ENCODE measurements at places on chromosomes 6 and 20.

DNA sequence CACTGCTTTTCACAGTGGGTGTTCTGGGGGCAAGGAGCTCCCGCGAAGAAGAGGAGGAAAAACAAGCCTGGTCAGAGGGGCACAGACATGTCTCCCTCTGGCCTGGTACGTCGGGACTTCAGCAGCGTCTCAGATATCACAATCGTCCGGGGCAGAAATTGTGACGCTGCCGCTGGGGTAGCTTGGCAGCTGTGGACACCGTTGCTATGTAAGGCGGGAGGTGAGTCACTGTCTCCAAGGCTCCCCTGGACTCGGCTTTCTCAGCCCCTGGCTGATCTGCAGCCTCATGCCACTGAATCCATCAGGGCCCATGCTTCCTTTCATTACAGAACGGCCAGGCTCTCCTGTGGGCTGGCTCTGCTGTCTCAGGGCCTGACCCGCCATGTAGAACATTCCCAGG is 98.7 kb downstream of the SULF2 start:
- no peak for DNase-seq

DNA sequence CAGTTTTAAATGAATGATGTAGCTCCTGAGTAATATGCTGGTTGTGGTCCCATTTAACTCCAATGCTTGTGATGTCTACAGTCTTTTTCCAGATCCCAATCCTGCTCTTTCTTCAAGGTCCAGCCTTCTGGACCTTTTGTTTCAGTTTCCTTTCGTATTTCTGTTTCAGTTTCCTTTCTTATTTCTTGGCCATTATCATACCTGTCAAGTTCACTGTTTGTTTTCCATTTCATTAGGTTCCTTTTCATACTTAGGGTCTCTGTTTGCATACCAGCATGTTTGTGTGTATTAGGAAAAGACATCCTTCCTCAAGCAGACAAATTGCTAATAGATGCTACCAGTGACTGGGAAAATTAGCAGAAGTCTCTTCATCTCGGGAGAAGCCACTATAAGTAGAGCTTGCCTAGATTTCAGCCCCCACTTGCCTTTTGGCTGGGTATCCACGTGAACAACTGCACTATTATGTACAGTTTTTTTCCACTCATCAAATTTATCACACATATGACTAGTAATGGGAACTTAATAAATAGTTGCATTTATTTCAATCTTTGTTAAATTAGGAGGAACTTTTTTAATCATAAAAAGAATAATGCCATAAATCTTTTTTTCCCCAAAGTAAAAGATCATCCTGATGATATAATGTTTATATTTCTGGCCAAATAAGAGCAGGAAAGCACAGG is 583.4 kb downstream of the BCKDHB start:
- DNase-seq, result no peak

DNA sequence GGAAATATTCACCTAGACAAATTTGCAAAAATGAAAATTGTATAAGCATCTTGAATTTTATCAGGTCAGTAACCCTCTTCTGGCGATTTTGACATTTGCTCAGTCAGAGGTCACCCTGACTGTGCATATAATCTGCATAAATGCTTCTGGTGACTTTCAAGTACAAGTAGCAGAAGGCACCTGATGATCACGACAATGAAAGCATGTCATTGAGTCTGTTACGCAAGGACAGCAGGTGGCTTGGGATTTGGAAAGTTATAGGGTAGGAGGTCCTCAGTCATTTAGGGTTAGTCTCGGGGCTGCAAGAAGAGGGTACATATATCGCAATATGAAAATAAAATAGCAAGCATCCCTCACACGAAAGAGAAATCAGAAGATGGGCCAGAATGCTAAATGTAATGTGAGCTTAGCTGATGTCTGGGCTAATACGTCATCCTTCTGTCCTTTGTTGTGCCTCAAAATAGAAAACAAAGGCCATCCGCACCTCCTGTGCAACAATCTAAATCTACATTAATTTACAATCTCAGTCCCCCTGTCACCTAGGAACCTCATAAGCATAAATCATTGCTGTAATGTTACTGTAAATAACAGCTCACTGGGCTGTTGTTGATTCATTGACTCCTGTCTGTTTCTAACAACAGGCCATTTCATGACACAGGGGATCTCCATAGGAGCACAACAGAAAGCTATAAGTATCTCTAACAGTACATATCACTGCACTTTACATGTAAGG is 155.2 kb upstream of the RSPO3 start:
- DNase-seq, result no peak

- DNase-seq, result no peak
Observed at GRCh38 chr6:119147101-119148053, 68.9 kb upstream of the FAM184A start.

DNA sequence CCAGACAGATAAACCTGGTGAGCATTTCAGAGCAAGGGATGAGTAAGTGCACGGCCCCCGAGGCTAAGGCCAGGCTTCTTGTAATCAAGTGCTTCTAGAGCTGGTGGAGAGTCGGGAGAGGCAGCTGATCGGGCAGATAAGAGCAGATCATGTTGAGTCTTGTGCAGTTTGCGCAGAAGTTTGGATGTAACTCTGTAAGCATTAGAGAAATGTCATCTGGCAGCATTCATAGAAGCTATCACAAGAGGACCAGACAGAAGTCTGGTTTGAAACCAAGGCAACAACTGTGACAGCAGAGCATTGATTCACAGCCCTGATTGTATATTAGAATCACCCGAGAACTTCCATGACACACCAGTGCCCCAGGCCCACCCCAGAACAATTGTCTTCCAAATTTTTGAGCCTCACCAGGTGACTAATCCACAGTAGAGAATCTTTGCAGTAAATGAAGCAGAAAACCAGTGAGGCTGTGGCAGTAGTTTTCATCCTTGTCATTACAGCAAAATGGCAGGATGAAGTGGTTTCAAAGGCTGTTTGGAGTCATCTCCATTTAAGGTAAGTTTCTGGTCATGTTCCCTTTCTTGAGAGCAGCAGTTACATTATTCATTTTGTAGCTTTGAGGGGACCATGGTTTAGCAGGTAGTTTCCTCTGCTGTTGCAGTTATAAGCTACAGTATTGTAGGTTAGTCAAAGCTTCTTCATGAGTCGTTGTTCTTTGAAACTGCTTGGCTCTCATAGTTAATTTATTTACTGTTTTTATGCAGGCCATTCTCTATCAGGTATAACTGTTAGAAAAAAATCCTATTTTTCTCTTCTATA is 84.1 kb downstream of the RNF217 start:
- no peak for DNase-seq

DNA sequence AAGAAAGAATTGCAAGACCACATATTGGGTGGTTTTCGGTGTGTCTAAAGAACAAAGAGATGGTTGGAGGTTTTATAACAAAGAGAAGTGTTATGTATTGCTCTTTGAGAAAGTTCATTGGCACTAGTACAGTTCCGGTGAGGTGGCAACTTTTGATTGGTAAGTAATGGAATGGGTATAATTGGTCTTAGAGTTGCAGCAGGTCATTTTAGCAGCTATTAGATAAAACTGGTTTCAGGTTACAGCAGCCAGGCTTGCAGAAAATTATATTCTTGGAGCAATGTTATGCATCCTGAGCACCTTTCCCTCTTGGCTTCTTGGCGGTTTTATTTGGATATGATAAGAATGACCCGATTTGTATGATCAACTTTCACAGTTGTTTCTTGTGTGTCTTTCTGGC is 12.3 kb upstream of the SSTR4 start:
- no peak for DNase-seq

DNA sequence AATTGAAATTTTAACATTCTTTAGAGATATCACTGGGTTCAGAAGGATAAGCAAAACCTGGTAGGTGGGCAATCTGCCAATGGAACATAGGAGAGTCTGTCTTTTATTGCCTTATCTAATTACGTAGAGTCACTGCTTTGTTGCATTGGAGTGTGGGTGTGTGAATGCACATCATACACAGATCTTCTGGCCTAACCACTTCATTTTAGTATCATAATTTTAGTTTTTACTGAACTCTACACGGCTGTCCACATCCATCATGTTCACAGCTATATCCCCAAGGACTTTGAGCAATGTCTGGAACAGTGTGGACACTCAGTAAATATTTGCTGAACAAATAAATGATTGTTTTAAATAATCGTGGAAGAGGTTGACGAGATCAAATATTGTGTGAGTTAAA is 104.6 kb upstream of the AKIRIN2 start:
- peak; percentile 55 for DNase-seq

- no peak for DNase-seq
Observed at GRCh38 chr6:106141441-106142237, 55.5 kb downstream of the PRDM1 start.

GRCh38 chr6:136604928-136605510 is 54.8 kb upstream of the MAP7 start:
- DNase-seq, result no peak

DNA sequence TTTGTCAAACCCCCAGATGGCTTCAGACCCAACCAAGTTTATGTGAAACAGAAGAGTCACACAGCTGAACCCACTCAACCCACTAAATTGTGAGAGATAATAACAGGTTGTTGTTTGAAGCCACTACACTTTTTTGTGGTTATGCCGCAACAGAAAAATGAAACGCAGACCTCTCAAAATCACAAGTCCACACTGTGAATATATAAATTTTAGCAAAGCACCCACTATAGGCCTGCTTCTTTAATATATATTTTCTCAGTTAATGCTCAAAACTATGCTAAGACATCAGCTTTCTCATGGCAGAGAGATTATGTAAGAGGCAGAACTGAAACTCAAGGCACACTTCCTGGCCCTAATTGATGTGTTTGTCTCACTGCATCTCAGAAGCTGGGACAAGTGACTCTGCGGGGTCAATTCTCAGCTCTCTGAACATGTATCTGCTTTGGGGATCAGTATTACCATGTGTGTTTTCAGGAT is 27.7 kb downstream of the MAP3K5 start:
- DNase-seq, result no peak

- no peak for DNase-seq
Observed at GRCh38 chr6:84061613-84062398, 28.2 kb downstream of the MRAP2 start.

GRCh38 chr20:13447385-13448180 is 191.1 kb downstream of the TASP1 start:
- no peak for DNase-seq

DNA sequence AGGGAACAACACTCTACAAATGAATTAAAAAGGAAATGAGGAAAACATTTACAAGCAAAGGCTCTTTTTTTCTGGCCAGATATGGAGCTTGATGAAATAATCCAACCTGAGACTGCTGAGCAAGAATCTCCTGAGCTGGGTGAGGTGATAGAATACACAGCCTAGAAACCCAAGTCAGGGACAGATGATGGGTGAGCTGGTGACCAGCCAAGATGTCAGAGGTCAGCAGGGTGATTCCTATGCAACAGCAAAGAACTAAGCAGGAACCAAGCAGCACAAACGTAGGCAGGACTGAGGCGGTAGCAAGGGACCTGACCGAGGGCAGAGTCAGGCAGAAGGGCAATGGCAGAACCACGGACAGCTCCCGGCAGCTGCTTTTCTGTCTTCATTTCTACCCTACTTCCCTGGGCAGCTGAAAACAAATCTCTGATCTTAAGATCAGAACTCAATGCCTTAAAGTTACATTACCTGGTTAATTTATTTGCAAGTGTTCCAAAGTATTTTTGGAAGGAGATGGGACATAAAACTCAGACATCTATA is 75.1 kb downstream of the CDC40 start:
- no peak for DNase-seq

- DNase-seq, result no peak
Observed at GRCh38 chr6:113017353-113017752, 670.2 kb downstream of the RFPL4B start.

DNA sequence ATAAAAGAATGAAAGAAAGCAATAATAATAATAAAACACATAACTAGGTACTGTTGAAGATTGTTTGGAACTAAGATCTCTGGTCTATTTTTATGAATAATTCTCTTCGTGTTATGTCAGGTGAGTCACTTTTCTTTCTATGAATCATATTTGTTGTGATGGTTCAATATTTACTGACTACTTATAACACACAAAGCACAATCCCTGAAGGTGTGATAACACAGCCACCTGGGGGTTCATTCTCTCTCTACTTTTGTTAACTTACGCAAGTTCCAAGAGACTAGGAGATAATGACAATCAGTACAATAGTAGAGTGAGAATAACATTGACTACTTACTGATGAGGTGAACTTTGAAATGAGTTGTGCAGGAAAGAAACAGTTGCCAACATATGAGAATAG is 149.9 kb downstream of the IBTK start:
- DNase-seq, result no peak

DNA sequence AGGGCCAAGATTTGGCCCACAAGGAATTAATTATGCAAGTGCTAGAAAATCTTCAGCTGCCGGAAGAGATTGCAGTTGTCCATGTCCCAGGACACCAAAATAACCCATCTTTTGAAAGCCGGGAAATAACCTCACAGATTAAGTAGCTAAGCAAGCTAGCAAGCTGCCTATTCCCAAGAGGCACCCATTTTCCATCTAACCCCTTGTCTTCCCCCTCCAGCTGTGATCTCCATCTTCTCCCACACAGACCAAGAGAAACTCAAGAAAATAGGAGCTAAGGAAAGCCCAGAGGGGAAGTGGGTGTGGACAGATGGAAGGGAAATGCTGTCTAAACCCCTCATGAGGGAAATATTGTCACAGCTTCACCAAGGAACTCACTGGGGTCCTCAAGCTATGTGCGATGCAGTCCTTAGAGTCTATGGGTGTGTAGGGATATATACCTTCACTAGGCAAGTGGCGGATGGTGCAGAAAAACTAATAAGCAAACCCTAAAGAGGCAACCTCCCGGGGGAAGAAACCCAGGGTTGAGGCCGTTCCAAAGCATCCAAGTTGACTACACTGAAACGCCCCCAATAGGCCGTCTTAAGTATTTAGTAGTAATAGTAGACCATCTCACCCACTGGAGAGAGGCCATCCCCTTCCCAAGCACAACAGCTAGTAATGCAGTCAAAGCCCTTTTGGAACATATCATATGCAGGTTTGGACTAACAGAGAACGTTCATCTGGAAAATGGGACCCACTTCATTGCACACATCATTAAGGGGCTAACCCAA is 64.3 kb upstream of the PRSS16 start:
- DNase-seq, result no peak

DNA sequence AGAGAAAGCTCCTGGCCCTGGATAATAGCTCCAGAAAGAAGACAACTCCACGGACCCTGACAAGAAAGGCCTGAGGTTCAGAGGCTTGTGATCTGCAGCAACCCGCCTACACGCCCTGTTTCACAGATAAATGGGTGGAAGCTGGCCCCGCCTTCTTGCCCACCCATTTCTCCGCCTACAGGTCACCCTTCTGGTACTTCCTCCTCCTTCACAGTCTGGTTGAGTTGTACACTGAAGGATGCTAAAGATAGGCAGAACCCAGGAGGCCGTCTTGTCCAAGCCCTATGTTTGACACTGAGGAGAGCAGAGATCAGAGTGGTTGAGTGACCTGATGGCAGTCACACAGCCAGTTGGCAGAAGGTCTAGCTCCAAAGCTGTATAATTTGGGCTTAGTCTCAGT is 34.2 kb upstream of the MDGA1 start:
- DNase-seq, result no peak

- no peak for DNase-seq
Observed at GRCh38 chr6:16179970-16180431, 51.1 kb downstream of the MYLIP start.

DNA sequence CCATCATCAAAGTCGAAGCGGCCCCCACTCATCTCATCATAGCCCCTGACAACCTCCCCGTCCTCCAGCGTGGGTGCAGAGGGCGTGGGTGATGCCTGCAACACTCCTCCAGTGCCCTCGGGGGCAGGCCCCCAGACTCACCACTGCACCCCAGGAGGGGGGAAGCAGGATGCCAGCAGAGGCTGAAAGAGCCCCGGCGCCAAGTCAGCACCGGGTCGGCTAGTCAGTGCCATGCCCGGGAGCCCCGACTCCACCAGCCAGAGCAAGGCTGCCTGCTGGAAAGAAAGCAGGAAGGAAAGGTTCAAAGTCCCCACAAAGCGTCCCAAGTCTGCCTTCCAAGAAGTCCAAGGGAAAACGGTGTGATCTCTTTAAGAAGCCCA is 324 bp downstream of the JPH2 start:
- DNase-seq, result no peak

All from NCI-H187 treated with DMSO at 0.1 percent for 48 hours (cell line).